ENCODE measurements at places on chromosomes 2 and 18.

GRCh38 chr2:148194882-148195281 is 174.0 kb downstream of the MBD5 start:
- no peak for DNase-seq

DNA sequence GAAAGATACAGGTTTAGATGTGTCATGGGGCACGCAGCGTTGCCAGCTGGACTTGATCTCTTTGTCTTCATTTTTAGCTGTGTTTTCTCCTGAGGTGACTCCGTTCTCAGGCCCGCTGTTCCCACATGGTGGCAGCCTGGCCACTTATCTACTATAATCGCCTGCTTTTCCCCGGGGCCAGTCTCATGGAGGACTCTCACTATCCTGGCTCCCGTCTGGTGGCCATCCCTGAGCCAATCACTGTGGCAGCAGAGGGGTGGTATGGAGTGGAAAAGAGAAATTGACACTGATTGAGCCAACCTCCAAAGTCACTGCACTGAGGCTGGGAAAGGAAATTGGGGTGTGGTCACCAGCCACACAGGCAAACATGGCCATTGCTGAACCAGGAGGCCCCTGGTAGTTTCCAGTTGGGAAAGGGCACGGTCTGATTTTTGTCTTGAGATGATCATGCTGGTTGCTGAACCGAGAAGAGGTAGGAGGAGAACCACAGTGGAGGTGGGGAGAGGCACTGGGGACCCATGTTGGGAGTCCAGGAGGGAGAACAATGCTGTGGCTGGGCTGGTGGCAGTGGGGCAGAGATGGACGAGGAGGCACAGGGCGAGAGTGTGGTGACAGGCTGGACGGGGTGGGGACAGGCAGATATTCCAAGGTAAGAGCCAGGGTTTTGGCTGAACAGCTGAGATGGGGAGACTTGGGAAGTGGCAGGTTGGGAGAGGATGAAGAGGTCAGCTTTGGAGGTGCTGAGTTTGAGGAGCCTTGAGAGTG is 45.6 kb downstream of the KCNIP3 start:
- DNase-seq = no peak

GRCh38 chr2:148552675-148553331 is 91.7 kb upstream of the EPC2 start:
- DNase-seq = peak; percentile 22

- peak; percentile 41 for DNase-seq
These were observed 39.7 kb downstream of the RFX8 start for GRCh38 chr2:101435001-101435862.

DNA sequence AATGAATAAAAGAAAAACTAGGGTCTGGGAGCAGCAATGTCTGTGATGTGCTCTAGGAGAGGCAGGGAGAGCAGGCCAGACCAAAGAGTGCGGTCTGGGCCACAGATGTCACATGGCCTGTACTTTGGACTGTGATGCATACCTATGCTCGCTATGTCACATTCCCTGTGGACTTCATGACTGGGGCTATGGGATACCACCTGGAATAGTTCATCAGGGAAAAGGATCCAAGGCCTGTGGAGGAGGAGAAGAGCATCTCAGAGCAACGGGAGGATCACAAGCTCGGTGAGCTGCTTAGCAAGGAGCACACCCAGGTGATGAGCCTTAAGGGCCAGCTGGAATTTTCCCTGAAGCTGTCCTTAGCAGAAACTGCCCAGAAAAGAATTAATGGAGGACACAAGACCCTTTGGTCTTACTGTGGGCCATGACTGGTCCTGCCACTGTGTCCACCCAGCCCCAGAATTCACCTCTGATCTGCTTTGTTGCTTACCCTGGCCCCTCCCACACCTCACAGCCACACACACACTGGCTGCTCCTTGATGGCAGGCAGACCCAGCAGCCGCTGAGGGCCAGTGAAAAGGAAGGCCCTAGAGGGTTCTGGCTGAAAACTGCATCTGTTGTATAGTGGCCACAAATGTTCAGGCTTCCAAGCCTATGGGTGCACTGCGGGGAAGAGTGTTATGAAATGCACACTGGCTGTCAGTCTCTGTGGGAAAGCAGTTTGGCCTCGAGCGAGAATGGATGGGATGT is 25.3 kb upstream of the GCC2 start:
- no peak for DNase-seq

- no peak for DNase-seq
These were observed 19.0 kb upstream of the FEZ2 start for GRCh38 chr2:36616947-36617346.

- no peak for DNase-seq
These were observed 27.4 kb downstream of the MARCHF4 start for GRCh38 chr2:216344950-216345300.

DNA sequence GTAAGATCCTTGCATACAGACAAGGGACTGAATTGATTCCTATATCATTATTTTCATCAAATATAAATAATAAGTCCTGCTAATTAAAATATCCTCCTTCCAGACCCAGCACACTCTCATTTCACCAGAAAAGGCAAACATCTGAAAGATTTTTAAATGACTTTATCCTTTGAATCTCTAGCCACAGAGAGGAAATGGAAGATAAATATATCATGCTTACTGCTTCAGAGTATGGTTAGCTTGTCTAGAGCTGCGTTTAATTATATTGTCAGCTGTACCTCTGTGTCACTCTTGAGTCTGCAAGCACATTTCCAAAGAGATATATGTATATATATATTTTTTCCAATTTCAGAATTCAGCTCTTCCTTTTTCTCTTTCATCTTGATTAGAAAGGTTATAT is 232.7 kb downstream of the TRIB2 start:
- DNase-seq = no peak

- DNase-seq = no peak
These were observed 336.6 kb downstream of the SMAD2 start for GRCh38 chr18:47593744-47594472.

DNA sequence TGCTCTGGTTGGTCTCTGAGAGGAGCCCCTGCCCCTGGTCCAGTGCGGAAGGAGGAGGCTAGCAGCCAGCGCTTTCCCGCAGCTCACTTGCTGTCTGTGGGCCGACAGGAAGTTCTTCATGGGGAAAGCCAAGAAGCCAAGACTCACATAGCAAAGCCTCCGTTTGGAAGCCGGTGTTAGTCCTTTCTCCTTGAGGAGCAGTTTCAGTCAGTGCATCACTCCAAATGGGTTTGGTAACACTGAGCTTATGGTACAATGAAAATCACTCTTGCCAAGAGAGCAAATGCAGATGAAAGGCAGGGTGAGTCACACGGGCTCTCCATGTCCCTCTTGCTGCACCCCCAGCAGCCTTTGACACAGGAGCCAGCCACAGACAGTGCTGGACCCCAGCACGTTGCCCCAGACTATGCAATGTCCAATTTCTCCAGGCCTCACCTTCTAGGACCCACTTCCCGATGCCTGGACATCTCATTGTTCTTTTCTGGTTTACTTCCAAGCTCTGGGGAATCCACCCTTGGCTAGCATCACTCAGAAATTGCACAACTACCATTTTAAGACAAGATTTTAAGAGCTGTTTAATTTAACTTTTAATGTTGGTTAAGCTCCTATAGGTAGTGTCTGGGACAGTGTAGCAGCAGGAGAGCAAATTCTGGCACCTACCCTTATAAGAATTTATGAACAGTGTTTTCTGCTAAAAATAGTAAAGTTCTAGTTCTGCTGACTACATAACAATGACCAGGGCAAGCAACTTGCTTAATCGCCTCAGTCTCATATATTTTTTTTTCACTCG is 174.9 kb downstream of the ASB1 start:
- peak; percentile 28 for DNase-seq

GRCh38 chr2:159091976-159092375 is 123.5 kb downstream of the TANC1 start:
- no peak for DNase-seq

- DNase-seq = no peak
These were observed 1162.5 kb upstream of the LRRTM1 start for GRCh38 chr2:81467096-81467495.

DNA sequence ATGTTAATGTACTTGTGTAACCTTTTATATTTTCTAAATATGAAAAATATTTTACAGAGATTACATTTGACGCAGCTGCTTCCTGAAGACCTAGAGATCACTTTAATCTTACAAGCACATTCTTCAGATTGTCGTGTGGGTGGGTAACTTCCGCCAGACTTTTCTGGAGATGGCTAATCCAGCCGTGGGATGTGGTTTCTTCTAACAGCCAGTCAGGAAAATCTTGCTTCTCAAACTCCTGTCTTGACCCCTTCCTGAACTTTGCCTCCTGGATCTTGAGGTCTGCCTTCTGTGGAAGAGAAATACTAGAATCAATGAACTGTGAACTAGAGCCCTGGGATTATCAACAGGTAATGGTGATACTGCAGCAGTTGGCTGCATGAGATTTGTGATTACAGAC is 401.6 kb upstream of the TNP1 start:
- peak; percentile 61 for DNase-seq

GRCh38 chr2:168571061-168571460 is 115.0 kb downstream of the CERS6 start:
- DNase-seq = peak; percentile 3

DNA sequence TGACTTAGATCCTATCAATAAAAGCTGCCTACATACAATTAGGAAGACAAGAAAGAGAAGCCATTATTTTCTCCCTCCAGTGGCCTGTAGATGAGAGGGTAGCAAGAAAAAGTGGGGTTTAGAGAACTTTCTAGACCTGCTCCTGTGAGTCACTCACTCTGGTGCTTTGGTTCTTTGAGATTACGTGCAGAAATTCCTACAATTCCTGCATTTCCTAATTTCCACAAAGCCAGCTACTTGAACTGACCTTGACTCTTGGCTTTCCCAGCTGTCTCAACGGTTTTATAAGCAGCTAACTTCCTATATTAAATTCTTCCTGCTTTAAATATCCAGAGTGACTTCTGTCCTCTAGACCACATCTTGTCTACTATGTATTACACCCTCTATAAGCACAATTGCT is 899.5 kb upstream of the KLHL29 start:
- DNase-seq = no peak

GRCh38 chr18:74342416-74343043 is 26.9 kb downstream of the C18orf63 start:
- DNase-seq = peak; percentile 77

GRCh38 chr18:31677592-31677991 is 6.8 kb downstream of the B4GALT6 start:
- DNase-seq = no peak

GRCh38 chr2:234300391-234300925 is 196.4 kb downstream of the ARL4C start:
- no peak for DNase-seq

GRCh38 chr2:183250061-183250460 is 125.8 kb downstream of the NUP35 start:
- no peak for DNase-seq

- no peak for DNase-seq
These were observed 3.0 kb upstream of the ITM2C start for GRCh38 chr2:230861552-230862255.

GRCh38 chr18:22935431-22935830 is 2.3 kb downstream of the RBBP8 start:
- no peak for DNase-seq

Data from IMR-90 (cell line).